ENCODE measurements at places on chromosomes 2 and 18.

DNA sequence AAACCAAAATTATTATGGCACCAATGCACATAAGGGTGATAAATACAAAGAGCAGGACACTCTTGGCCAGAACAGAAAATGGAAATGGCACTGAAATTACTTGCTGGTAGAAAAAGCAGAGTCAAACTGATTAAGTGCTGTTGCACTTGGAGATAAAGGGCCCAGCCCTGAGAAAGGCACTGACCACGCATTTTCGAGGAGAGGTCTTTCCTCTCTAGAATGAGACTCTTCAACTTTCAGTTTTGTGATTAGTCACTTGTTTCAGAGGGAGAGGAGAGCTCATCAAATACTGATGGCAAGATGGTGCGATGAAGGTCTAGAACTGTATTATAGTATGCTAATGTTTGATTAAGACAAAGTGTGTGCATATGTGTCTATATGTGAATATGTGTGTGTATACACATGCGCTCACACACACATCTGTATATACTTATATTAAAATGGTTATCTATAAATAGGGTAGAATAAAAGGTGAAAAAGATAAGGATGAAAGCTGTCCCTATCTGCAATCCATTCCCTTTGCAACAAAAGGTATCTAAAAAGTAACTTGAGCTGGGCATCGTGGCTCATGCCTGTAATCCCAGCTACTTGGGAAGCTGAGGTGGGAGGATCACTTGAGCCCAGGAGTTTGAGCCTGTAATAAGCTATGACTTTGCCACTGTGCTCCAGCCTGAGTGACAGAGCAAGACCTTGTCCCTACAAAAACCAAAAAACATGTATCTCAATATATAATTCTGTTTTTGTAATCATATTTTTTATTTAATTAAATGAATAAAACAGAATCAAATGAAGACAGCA lies 48.8 kb upstream of the ZDBF2 start:
- DNase-seq = no peak

GRCh38 chr2:111118981-111119821 lies 1.5 kb upstream of the BCL2L11 start:
- DNase-seq = no peak

- no peak for DNase-seq
Observed at GRCh38 chr2:180609626-180610340, 370.6 kb upstream of the UBE2E3 start.

DNA sequence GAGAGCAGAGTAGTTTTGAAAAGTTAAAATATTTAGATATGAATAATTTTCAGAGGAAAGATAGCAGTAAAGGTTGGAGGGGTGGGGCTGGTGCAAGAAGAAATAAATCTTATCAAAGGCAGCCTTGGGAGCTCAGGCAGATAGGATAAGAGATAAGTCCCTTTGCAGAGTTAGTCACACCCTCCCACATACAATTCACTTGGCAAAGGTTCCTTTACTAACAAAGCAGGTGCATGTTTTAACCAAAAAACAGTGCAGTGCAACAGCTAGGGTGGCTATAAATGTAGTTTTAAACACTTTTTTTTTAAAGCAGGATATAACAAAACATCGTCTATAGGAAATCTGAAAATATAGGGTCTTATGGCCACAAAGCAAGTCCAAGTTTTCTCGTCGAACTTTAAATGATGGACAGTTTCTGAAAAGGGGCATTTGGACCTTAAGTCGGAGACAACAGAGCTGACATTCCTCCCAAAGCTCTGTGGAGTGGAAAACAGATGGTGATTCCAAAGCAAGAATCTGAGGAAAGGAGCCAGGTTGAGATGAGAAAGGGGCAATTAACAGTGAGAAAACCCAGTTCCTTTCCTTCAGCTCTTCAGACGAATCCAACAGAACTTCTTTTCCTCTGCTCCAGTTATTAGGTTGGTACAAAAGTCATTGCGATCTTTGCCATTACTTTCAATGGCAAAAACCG lies 53.0 kb downstream of the EPHA4 start:
- DNase-seq = no peak

GRCh38 chr2:200255549-200255948 lies 50.9 kb upstream of the SPATS2L start:
- DNase-seq = no peak

All from stimulated activated CD4-positive, alpha-beta T cell treated with anti-CD3 and anti-CD28 coated beads, Interleukin-2, amount 100 ng/mL, for 4 hours (primary cell).